Myocyte (in vitro differentiated cells): ENCODE measurements at places on chromosomes 12 and 14.

DNA sequence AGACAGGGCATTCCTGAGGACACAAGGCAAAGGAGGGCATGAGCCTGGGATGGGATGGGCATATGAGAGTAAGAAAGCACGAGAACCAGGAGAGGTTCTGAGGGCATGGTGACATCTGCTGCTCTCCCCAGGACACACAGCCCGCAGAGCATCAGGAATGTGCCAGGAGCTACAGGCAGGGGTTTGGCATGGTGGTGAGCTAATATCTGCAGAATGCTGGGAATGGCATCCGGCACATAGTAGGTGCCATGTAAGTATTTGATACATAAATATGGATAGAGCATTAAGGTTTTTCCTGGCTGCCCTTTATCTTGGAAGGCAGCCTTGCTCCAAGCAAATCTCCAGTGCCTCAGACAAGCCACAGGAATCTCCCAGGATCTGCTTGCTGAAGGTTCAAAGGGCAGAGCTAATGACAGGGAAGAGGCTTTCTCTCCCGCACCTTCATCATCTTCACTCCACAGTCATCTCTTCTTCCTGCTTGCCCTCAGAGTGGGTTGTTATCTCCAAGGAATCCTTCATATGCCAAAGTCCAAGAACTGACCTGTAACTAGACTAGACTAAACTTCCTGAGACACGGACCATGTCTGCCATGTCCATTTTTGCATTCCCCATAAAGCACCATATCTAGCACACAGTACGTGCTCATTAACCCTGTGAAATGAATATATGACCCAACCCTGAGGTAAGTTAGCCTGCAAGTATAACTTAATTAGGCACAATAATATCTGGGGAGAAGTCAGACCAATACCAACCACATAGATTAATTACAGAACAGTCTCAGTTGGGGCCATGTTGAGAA is 62.0 kb upstream of the SCN8A start:
- peak; percentile 31 for DNase-seq

GRCh38 chr14:52987042-52987441 is 36.2 kb upstream of the FERMT2 start:
- no peak for DNase-seq

DNA sequence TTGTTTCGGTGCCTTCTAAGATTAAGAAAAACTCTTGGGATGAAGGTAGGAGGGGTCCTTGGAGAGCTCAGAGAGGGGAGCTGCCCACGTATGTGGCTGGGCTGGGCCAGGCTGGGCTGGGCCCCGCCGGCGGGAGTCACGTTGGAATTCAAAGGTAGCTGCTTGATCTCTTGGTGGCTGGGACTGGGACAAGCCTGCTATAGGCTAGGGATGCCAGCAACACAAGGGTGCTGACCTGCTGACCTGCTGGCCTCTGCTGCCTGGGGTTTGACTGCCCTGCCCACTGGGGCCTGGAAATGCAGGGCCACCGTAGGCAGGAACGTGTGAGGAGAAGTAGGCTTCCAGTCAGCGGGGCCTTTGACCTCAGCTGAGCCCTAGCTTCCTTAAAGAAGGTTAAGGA is 52.8 kb upstream of the GTF2A1 start:
- no peak for DNase-seq

- no peak for DNase-seq
Observed at GRCh38 chr14:101363261-101363555, 198.1 kb upstream of the DIO3 start.

- DNase-seq, result no peak
Observed at GRCh38 chr14:76306131-76306530, 69.8 kb upstream of the ESRRB start.

DNA sequence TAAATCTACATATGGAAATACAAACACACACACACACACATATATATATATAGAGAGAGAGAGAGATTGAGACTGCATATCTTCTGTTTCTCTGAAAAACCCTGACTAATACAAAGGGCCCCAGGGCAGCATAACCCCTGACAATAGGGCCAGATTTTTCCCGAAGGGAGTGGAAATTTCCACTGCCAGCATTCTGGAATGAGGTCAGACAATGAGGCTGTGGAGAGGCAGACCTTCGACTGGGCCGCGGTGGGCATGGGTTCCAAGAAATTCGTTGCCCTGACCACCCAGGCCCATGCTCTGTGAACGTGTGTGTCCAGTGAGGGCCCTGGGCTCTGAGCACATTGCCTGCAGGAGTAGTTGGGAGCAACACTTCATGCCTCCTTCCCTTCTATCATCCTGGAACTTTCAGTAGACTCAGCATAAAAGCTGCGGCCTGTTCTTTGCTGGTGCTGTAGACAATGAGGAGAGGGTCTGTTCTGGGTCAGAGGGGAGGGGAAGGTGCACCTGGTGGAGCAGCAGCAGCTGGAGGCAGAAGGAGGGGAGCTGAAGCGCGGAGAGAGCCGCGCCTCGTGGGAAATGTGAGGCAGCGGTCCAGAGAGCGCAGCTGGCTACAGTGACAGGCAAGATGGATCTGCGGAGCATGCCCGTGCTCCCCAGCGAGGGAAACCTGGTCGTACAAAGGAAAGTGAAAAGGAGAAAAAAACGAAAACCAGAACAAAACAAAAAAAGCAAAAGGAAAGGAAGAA is 25.6 kb upstream of the CCDC60 start:
- no peak for DNase-seq

DNA sequence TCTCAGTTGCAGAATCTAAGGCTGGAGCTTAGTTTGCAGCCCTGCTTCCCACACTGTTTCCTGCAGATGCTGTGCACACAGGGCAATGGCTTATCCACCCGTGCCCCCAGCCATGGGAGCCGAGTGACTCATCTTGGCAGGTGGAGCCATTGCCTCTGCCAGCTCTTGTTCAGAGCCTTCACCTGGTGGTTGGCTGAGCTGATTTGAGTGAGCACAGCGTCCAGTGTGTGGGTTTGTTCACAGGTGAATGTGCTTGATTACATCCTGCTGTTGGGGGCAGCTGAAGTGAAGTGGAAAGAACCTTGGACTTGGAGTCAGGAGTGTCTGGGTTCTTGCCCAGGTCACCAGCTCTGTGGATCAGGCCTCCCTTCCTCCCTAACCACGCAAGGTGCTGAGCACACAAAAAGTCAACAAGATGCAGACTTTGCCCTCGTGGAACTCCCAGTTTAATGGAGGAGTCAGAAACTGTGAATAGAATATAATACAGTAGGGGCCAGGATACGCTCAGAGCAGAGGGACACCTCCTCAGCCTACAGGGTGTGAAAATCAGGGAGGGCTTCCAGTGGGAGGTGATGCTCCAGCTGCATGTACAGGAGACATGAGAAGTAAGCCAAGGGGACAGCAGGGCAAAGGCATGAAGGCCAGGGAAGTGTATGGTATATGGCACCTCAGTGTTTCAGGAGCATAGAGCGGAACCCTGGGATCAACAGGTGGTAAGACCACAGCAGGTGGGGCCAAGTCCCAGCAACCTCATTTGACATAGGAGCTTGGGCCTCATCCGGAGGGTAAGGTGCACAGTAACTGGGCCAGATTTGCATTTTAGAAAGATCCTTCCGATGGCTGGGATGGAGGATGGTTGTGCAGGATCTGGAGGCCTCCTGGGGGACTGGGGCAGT is 22.8 kb downstream of the JDP2 start:
- peak; percentile 61 for DNase-seq

- DNase-seq, result no peak
Observed at GRCh38 chr14:21985081-21985480, 311.5 kb upstream of the OR4E1 start.

DNA sequence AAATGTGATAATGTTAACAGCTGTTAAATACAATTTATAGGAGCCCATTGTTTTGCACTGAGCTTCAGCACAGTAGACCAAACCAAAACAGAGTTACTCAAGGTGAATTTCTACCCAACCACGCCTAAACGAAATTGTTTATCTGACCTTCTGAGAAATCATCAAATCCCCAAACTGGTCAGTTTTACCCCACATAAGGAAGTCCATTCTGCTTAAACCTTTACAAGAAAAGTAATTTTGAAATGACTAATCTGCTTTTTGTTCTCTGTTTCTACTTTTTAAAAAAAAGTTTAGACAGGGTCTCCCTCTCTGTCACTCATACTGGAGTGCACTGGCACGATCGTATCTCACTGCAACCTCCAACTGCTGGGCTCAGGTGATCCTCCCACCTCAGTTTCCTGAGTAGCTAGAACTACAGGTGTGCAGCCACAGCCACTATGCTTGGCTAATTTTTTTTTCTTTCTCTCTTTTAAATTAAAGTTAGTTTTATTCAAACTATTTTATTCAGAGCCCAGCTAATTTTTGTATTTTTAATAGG is 1.4 kb upstream of the RNF10 start:
- no peak for DNase-seq

GRCh38 chr14:75442642-75443041 is 14.8 kb downstream of the JDP2 start:
- DNase-seq, result peak; percentile 90

- no peak for DNase-seq
Observed at GRCh38 chr12:81811061-81811777, 52.1 kb upstream of the PPFIA2 start.

DNA sequence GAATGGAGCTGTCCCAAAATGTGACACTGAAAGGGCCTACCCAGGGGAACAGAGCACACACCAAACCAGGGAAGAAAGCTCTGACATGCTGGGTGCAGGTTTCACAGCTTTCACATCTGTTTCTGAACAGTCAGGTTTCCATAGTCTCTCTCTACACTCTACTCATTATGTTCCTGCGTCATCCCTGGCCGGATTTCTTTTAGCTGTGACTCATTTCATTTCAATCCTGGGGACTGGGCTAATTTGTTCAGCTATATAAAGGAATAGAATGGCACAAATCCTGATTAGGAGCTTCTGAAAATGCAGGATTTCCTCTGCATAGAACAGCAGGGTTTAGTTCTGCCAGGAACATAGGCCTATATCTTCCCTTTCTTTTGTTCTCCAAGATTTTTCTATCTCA is 649.8 kb downstream of the RPS29 start:
- no peak for DNase-seq

DNA sequence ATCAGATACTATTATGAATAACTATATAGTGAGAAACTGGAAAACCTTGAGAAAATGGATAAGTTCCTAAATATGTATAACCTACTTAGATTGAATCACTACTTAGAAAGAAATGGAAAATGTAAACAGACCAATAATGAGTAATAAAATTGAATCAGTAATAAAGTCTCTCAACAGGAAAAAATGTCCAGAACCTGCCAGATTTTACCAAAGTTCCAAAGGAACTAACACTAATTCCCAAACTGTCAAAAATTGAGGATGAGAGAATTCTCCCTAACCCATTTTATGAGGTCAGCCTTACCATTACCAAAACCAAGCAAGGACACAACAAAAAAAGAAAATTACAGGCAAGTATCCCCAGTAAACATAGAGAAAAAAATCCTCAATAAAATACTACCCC is 272.0 kb downstream of the RPAP3 start:
- no peak for DNase-seq

- DNase-seq, result no peak
Observed at GRCh38 chr14:33127531-33127930, 188.9 kb downstream of the NPAS3 start.

- no peak for DNase-seq
Observed at GRCh38 chr14:20350282-20350681, 6.8 kb downstream of the PARP2 start.

- DNase-seq, result peak; percentile 24
Observed at GRCh38 chr12:32843528-32844095, 53.0 kb downstream of the PKP2 start.

DNA sequence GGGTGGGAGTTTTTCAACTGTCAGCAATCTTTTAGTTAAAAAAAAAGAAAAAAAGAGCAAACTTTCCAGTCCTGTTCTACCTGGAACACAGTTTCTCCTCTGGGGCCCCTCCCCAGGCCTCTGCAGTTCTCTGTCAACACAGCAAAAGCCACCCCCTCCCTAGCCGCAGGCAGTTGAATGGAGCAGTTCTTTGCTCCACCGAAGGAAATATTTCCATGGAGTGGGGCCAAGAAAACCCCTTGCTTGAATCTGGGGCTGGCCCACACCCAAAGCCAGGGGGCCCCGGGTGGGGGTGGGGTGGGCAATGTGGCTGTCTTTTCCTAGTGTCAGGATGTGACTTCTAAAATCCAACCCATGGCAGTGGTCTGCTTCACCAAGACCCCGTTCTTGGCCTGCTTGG is 5.0 kb upstream of the MEG3 start:
- no peak for DNase-seq

- no peak for DNase-seq
Observed at GRCh38 chr12:12439636-12440035, 82.8 kb downstream of the BORCS5 start.

- no peak for DNase-seq
Observed at GRCh38 chr12:79023261-79023660, 158.7 kb downstream of the SYT1 start.

GRCh38 chr12:54749191-54749818 is 101.1 kb upstream of the DCD start:
- peak; percentile 64 for DNase-seq

GRCh38 chr12:112354399-112354798 is 27.8 kb downstream of the HECTD4 start:
- no peak for DNase-seq

- DNase-seq, result no peak
Observed at GRCh38 chr12:61385771-61386170, 874.4 kb upstream of the USP15 start.

GRCh38 chr14:25052385-25052784 is 2.4 kb upstream of the STXBP6 start:
- no peak for DNase-seq

GRCh38 chr12:119528241-119528640 is 65.3 kb upstream of the TMEM233 start:
- peak; percentile 37 for DNase-seq

- no peak for DNase-seq
Observed at GRCh38 chr14:87643005-87643404, 350.0 kb downstream of the GALC start.

- no peak for DNase-seq
Observed at GRCh38 chr12:31570880-31571279, 20.1 kb downstream of the DENND5B start.

DNA sequence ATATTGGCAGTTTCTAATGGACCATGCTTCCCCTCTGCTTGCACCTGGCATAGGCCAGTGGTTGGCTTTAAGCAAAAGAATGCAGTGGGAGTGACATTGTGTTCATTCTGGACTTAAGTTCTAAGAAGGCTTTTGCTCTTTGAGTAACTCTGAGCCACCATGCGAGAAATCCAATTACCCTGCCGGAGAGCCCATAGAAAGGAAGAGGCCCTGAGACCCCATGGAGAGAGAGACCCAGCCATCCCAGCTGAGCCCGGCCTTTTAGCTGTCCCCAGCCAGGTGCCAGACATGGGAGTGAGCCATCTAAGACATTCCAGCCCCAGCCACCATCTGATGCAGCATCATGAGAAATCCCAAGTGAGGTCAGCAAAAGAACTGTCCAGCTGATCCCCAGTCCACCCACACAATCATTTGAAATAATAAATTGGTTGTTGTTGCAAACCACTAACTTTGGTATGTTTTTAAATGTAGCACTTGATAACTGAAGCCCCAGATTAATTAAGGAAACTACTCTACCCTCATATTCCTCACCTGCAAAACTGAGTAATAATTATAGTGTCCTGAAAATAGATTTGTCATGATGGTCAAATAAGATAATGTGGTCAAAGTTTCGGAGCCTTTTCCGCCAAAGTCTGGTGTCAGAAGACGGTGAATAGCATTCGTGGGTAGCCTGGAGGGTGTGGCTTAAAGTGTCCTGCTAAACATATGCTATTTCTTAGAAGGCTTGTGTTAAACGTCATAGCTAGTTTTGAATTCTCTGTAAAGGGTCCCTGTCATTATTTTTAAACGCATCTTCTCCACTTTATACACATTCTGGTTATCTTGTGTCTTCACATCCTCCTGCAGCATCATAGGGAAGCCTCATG is 166.6 kb upstream of the PELI2 start:
- DNase-seq, result no peak

GRCh38 chr12:101642115-101643067 is 47.6 kb downstream of the MYBPC1 start:
- no peak for DNase-seq
